Endodermal cell (in vitro differentiated cells): ENCODE measurements at places on chromosomes 4 and X.

GRCh38 chr4:72975488-72975784 is 94.1 kb downstream of the COX18 start:
- DNase-seq = no peak

DNA sequence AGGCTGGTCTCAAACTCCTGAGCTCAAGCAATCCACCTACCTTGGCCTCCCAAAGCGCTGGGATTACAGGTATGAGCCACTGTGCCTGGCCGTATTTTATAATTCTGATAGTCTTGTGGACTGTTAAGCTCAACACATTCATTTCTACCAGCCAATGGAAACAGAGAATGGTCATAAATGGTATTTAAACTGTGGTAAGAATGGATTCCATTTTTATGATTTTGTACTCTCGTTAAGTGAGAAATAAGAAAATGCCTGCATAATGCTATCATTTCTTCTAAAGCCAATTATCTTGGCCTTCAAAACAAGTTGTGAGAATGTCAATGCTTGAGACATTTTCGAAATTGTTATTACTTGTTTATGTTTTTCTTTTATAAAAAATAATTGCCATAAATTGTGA is 321.0 kb downstream of the IL15 start:
- no peak for DNase-seq

DNA sequence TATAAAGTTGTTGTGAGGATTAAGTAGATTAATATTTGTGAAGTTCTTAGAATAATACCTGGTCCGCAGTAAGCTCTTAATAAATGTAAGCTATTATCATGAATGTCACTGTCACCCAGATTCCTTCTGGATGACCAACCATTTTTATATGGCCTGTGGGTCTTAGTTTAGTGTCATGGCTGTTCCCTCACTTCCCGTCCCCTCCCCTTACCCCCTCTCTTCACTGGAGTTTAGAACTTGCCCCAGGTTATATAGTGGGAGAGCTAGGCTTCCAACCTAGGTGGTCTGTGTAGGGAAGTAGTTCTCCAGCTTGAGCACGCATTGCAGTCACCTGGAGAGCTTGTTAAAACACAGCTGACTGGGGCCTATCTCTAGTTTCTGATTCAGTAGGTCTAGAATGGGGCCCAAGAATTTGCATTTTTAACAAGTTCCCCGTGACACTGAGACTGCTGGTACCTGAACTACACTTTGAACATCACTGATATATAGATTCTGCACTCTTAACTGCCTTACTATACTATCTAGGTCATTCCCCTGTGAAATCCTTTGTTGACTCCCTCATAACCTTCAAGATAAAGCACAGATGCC is 66.9 kb upstream of the PLAC1 start:
- no peak for DNase-seq

- no peak for DNase-seq
Observed at GRCh38 chr4:123345935-123346300, 50.7 kb upstream of the SPRY1 start.

- DNase-seq = no peak
Observed at GRCh38 chr4:110533940-110534339, 58.0 kb downstream of the ENPEP start.

- no peak for DNase-seq
Observed at GRCh38 chr4:101025755-101026154, 321.6 kb downstream of the PPP3CA start.

DNA sequence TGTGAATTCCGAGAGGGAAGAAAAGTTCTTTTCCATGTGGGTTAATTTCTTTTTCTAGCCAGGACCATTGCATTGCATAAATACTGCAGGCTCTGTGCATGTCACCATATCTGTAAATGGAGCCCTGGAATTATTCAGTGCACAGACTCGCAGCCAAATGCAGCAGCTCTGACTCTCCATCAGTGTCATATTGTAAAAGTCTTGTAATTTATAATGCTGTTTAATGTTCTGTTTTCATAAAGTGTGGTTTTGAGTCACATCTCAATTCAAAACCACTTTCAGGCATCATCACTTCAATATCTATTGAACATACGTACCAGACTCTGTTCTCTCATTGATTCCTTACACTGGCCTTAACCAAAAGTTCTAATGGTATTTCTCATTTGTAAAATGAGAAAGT is 193.9 kb upstream of the RPL34 start:
- DNase-seq = no peak
